ENCODE measurements at places on chromosomes 13 and 19.

GRCh38 chr13:105184201-105184600 is 1351.3 kb downstream of the EFNB2 start:
- no peak for DNase-seq

- DNase-seq, result no peak
These were observed 17.1 kb downstream of the PCCA start for GRCh38 chr13:100106005-100106404.

DNA sequence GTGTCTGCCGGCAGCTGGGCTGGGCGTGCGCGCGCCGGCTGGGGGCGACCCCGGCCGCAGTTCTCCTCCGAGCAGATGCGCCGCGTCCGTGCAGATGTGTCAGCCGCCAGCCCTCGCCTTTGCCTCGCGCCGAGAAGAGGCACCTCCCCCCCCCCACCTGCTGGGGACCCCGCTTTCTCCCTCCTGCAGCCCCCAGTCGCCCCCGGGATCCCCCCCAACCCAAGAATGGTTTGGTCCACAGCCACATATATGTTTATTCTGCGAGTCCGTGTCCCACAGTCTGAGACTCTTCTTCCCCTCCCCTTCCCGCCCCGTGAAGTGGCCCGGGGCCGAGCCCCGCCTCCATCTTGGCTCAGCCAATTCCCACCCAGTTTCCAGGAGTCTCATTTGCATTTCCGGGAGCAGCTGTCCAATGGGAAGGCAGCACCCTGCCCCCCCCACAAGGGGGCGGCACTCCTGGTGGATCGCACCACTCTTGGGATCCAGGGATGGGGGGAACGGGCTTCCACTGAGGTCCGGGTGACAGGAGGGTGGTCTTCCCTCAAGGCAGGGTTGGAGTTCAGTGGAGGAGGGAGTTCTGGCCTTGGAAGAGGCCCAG is 8.6 kb downstream of the ISOC2 start:
- peak; percentile 53 for DNase-seq

GRCh38 chr19:3163230-3163886 is 15.2 kb upstream of the S1PR4 start:
- DNase-seq, result peak; percentile 81

- DNase-seq, result no peak
These were observed 461 bp upstream of the TM9SF2 start for GRCh38 chr13:99500839-99501183.

DNA sequence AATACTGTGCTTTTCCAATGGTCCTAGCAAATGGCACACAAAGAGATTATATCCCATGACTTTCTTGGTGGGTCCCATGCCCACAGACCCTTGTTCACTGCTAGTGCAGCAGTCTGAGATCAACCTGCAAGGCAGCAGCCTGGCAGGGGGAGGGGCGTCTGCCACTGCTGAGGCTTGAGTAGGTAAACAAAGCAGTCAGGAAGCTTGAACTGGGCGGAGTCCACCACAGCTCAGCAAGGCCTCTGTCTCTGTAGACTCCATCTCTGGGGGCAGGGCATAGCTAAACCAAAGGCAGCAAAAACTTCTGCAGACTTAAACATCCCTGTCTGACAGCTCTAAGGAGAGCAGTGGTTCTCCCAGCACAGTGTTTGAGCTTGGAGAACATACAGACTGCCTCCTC is 82.9 kb downstream of the ZNF737 start:
- peak; percentile 57 for DNase-seq

DNA sequence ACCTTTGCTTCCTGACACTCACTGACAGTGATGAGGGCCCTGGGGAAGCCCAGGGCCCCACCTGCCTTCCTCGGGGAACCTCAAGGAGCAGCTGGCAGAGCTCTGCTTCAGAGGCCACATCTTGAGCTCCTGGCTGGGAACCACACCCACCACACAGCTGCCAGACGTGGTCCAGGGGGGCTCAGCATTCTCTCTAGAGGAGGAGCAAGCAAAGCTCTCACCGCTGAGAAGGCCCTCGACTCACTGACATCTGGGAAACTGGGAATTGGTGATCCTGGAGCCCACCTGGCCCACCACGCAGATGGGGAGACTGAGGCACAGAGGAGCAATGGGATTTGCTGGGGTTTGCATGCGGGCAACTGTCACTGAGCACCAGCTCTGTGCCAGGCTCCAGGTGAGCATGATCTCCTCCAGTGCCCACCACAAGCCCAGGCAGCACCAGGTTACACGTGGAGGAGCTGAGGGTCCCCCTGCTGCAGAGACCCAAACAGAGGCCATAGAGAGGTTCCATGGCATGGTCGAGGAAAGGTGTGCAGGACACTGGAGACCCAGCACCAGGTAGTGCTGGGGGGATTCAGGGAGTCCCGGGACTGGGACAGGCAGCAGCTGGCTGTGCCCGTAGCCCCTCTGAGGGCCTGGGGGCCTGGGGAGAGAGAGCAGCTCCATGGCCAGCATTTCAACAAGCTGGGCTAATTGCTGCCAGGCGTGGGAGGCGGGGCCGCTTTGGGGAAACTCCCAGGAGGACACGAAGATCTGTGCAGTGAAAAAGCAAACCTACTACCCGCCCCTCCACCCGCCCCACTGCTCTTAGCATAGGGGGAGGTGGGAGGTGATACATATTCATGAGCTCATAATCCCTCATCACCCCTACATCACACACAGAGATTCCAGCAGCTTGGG is 33.4 kb downstream of the PEPD start:
- DNase-seq, result no peak

DNA sequence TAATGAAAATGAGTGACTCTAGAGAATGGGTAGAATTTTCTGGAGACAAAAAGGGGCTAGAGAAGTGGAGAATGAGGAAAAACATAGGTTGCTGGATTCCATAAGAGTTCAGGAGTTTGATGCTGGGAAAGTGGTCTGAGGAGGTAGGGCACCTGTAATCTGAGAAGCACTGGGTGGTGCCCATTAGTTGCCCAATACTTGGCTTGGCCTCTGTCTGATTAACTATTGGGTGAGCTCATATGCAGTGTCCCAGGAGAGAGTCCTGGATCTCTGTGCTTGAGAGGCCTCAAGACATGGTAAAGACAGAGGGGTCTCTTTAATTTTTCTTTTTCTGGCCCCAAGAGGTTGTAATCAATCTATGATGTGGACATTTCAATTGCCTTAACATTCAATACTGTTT is 390.1 kb downstream of the TDRD3 start:
- no peak for DNase-seq

- no peak for DNase-seq
These were observed 54.1 kb downstream of the DNAJC15 start for GRCh38 chr13:43077461-43077860.

GRCh38 chr19:49415102-49415809 is 8.0 kb downstream of the PTH2 start:
- DNase-seq, result no peak

GRCh38 chr13:95948656-95949055 is 104.5 kb downstream of the UGGT2 start:
- no peak for DNase-seq

GRCh38 chr19:39641773-39642172 is 13.9 kb upstream of the LGALS16 start:
- DNase-seq, result no peak

- DNase-seq, result no peak
These were observed 8.8 kb upstream of the CDC34 start for GRCh38 chr19:522726-523125.

DNA sequence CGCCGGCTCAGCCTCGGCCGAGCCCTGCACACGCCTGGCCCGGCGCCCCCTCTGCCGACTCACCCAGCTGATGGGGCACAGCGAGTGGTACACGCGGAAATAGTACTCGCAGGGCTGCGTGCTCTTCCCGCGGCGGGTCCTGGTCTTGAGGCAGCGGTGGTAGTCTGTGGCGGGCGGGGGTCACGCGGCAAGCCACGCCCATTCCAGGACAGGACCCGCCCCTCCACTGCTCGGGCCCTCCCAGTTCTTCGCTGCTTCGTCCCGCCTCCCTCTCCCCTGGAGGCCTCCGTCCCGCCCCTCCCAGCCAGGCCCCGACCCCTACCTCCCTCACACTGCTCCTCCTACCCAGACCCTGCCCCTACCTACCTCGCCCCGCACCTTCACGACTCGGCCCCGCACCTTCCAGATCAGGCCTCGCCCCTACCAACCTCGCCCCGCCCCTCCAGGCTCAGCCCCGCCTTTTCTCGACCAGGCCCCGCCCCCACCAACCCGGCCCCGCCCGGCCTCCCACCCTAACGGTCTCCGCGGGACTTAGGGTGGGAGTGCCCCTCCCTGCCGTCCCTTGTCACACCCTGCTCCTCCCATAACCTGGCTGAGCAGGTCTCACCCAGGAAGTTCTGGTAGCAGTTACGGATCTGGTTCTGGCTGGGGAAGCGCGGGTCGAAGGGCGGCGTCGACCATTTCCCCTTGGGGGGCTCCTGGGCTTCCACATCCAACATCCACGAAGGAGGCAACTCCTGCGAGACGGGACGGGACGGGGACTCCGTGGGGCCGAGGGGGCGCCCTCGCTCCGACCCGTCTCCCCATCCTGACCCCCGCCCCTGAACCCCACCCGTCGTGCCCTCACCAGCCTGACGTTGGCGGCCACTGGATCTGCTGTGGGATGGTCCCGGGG is 469 bp downstream of the COX6B2 start:
- DNase-seq, result peak; percentile 68

DNA sequence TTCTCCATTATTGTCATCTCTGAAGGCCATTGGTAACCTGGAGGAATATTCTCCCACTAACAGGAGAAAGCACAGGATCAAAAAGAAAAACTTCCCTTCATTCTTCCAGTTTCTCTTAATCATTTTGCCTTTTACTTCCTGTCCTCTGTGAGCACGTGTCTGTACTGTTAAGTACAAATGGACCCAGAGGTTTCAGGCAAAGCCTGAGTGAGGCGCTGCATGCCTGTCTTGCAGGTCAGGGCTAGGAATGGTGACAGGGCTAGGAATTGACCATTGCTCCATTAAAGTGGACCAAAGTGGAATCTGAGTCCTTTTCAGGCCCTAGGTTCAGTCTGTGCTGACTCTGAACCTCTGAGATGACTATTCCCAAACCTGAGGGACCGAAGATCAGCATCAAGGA is 326.7 kb downstream of the SHISA2 start:
- no peak for DNase-seq

DNA sequence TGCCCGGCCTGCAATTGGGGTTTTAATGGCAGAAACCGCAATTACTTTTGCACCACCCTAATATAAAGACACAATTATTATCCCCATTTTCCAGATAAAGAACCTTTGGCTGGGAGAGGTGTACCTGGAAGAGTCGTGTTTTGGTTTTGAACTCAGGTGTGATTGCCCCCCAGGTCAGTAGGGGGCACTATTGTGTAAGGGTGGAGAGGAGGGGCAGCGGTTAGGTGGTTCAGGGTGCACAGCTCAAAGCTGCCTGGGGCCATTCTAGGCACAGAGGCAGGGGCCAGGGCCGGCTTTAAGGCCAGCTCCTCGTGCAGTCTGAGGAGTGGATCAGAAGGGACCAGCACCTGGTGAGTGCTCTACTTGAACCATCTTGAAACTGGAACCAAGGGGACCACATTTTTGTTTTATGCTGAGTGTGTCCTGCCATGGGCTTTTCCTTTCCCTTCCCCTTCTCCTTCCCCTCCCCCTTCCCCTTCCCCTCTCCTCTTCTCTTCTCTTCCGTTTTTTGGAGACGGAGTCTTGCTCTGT is 5.8 kb upstream of the FCGRT start:
- peak; percentile 83 for DNase-seq

- no peak for DNase-seq
These were observed 8.1 kb downstream of the CHST8 start for GRCh38 chr19:33629826-33630375.

GRCh38 chr13:74227476-74228158 is 93.4 kb upstream of the KLF12 start:
- no peak for DNase-seq

GRCh38 chr19:28435551-28436271 is 777.2 kb downstream of the UQCRFS1 start:
- DNase-seq, result no peak

GRCh38 chr13:52810011-52810410 is 38.4 kb downstream of the PCDH8 start:
- DNase-seq, result no peak

GRCh38 chr19:48770266-48770665 is 14.9 kb downstream of the FGF21 start:
- DNase-seq, result no peak

DNA sequence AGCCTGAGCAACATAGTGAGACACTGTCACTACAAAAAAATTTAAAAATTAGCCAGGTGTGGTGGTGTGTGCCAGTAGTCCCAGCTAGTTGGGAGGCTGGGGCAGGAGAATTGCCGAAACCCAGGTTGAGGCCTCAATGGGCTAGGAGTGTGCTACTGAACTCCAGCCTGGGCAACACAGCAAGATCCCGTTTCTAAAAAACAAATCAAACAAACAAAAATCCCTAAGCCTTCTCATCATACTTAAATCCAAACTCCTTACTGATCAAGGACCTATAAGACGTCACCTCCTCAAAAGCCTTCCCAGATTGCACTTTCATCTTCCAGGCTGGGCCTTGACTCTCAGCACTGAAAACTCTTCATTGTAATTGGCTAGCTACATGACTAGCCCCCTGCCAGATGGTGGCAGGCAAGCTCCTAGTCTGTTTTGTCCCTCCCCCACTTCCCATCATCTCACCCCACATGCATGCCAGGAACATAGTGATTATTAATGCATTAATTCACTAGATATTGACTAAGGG is 17.5 kb upstream of the NANOS3 start:
- no peak for DNase-seq

DNA sequence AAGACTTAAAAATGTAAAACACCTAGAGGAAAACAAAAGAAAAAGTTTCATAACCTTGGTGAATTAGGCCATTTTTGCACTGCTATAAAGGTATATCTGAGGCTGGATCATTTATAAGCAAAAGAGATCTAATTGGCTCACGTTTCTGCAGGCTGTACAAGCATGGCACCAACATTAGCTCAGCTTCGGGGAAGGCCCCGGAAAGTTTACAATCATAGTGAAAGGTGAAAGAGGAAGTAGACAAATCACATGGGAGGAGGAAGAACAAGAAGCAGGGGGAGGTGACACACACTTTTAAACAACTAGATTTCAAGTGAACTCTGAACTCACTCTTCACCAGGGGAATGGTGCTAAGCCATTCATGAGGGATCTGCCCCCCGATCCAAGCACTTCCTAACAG is 1358.5 kb upstream of the PCDH9 start:
- DNase-seq, result no peak

GRCh38 chr13:93118081-93118615 is 108.5 kb upstream of the GPC6 start:
- DNase-seq, result no peak

GRCh38 chr13:19818223-19818842 is 35.6 kb upstream of the PSPC1 start:
- peak; percentile 37 for DNase-seq

All from CD4-positive, alpha-beta T cell treated with Interleukin-6 for 4 hours (primary cell).